Dermis blood vessel endothelial cell (primary cell): ENCODE measurements at places on chromosomes 1 and 21. TPM values are rescaled to one million over a fixed set of nuclear protein-coding genes. Genes with fewer than 3 reads are reported as not detected.

- DNase-seq: peak; percentile 82
Measured at GRCh38 chr21:31604591-31605190, 54.8 kb upstream of the SOD1 start.

- DNase-seq: peak; percentile 53
Measured at GRCh38 chr1:246680190-246680589, 44.0 kb upstream of the SCCPDH start.

The TDRKH gene
- total RNA-seq: 4.6 and 9.6 TPM in 2 replicates

GRCh38 chr21:35196128-35196527, 147.0 kb upstream of the RUNX1 start:
- no peak for DNase-seq

The TBX19 gene
- total RNA-seq: 0.47 and 0.51 TPM in 2 replicates

DNA sequence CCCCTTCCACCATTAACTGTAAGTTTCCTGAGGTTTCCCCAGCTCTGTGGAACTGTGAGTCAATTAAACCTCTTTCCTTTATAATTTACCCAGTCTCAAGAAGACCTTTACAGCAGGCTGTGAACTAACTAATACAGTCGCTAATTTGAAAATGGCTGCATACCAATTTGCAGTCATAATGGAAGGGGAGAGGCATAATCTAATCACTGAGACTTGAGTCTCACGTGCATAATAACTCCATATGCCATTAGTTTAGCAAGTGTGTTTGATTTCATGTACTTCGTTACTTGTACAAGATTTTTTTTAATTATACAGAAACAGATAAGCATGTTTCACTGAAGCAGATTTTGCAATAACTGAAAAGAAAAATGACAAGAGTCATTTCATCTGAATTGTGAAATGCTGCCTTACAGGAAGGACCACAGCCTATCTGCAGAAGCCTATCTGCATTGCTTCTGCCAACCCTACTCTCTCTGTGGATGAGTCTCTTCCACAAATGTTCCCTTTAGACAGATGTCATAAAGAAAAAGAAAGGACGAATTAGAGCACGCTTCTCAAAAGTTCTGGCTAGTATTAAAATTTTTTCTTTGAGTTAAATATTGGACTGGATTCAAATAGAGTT, 99.1 kb downstream of the PTGER3 start:
- no peak for DNase-seq

DNA sequence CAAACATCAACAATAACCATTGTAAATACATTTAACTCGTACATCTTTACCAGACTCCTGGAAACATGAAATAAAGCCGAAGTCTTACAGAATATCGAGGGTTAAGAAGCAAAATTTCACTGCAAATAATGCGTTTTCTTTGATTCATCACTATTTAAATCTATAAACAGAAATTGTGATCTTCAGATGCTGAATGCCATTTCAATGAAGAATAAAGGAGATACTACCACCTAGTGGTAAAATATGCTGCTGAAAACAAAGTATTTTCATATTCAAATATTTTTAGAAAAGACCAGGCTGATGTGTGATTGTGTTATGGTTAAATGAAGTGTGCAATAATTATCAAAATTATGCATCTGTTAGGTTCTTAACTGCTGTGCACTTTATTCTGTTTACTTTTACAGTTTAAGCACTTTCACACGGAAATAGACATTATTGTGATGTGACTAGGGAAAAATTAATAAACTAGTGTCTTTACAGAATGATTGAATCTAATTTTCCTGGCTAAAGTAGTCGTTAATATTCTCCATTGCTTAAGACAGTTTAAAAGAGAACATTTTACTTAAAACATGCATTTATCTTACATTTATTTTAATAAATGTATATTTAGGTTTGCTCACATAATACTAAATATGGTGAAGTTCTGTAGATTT, 1093.1 kb downstream of the MRPL39 start:
- peak; percentile 0 for DNase-seq

DNA sequence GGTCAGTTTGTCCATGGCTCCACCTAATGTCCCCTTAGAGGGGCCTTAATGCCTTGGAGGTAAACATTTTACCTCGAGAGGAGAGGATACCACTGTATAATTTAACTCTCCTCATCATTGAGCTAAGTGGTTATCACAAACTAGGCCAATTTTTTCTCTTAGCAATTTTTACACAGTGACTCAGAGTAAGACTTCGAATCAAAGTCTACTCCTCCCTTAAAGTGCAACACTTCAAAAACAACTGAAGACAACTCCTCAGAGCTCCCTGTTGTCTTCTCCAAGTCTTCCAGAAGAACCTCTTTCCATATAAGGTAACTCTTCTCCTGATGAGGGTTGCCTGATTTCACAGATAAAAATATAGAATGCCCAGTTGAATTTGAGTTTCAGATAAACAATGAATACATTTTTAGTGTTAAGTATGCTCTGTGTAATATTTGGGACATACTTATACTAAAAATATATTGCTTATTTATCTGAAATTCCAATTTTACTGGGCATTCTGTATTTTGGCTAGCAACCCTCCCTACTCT, 4.9 kb upstream of the PTGFRN start:
- no peak for DNase-seq

- DNase-seq: no peak
Measured at GRCh38 chr1:32329931-32330466, 6.0 kb downstream of the MARCKSL1 start.

The NPHS2 gene
- total RNA-seq: not detected in 2 replicates

DNA sequence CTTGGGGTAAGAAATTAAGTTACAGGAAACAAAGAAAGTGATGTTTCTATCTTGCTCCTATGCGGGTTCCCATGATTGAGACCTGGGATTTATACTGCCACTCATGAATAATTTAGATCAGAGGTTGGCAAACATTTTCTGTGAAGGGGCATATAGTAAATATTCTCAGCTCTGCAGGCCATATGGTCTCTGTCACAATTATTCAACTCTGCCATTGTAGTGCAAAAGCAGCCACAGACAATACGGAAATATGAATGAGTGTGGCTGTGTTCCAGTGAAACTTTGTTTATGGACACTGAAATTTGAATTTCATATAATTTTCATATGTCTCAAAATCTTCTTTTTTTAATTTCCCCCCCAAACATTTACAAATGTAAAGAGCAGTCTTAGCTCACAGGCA, 127.2 kb downstream of the FOXD2 start:
- no peak for DNase-seq

GRCh38 chr1:20551161-20551560, 1.2 kb upstream of the FAM43B start:
- DNase-seq: no peak

- DNase-seq: peak; percentile 72
Measured at GRCh38 chr1:151472856-151473731, 13.8 kb upstream of the POGZ start.

- peak; percentile 64 for DNase-seq
Measured at GRCh38 chr1:212457740-212458338, 25.1 kb downstream of the NENF start.

DNA sequence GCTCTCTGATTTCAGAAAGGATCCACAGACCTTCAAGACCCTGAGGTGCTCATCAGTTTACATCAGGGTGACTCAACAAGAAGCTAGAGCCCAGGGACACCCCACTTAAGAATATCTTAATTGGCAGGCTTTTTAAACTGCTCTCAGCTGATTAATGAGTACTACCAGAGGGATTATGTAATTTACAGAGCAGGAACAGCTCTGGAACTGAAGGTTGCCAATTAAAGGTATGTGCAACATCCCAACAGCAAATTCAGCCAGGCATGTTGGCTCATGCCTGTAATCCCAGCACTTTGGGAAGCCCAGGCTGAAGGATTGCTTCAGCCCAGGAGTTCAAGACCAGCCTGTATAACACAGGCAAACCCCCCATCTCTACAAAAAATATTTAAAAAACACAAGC, 295.7 kb downstream of the SETD4 start:
- no peak for DNase-seq

The LRRC8D gene
- 18.5 and 22.4 TPM in 2 replicates for total RNA-seq

DNA sequence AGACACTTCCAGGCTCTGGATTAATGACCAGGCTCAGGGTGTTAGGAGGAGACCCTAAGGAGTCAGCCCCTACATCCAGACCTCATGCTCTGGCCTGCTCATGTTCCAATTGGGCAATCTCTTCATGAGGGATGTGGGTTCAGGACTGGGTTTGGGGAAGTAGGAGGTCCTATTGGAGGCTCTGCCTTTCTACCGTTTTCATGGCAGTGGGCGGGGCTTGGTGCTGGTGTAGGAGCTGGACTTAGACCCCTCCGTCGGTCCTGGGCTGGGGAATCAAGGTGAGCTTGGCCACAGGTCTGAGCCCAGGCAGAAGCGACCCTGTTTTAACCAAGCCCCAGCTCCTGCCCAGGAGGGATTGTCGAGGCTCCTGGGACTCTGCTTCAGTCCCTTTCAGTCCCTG, 123.4 kb downstream of the PRDM16 start:
- DNase-seq: no peak
